ENCODE measurements at places on chromosomes 1 and 21.

GRCh38 chr1:66108624-66109023 is 315.9 kb downstream of the PDE4B start:
- no peak for DNase-seq

GRCh38 chr1:242787968-242788367 is 263.5 kb upstream of the PLD5 start:
- no peak for DNase-seq

DNA sequence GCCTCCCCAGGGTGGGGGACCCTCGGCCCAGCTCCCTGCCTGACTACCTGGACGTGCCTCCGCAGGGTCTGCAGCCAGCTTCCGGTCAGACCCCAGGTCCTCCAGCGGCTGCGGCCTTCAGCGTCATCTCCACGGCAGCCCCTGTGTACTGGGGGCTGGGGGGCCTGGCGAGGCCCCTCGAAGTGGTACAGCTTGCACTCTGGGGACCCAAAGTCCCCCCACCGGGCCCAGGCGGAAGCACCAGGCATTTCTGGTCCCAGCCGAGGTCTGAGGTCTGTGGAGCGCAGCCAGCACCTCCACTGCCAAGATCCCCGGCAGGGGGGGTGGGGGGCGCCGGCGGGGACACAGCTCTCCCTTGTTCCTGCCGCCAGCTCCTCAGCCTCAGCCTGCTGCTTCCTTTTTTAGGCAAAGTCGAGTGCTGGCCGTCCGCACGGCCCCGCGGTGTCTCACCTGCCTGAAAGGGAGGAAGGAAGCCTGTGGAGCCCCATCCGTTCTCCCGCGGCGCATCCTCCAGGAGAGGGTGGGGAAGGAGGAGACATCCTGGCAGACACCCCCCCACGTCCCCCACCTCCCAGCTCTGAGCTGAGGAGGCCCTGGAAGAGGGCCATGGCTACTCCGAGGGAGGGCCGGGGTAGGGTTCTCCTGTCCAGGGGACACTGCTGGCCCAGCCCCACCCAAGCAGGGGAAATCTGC is 1.2 kb upstream of the VWA1 start:
- DNase-seq = no peak

GRCh38 chr1:205565799-205566198 is 61.3 kb downstream of the CDK18 start:
- no peak for DNase-seq

DNA sequence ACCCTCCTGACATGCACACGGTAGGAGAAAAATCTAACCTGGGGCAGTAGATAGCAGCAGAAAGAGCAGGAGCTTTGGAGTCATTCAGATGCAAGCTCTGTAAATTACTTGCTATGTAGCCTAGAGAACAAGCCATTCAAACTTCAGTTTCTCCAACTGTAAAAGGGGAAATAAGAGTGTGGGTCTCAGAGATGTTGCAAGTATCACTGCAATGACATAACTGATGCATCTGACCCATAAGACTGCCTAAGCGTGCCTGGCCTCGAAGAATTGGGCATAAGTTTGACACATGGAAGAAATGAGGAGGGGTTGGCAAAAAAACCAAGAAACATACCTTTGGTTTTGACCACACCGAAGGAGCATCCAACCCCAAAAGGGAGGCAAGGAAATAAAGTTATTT is 5.2 kb downstream of the AK2 start:
- DNase-seq = no peak

- peak; percentile 95 for DNase-seq
Measured at GRCh38 chr1:101128211-101128727, 102.7 kb upstream of the DPH5 start.

GRCh38 chr21:33205476-33205875 is 24.3 kb upstream of the IFNAR2 start:
- DNase-seq = peak; percentile 38

DNA sequence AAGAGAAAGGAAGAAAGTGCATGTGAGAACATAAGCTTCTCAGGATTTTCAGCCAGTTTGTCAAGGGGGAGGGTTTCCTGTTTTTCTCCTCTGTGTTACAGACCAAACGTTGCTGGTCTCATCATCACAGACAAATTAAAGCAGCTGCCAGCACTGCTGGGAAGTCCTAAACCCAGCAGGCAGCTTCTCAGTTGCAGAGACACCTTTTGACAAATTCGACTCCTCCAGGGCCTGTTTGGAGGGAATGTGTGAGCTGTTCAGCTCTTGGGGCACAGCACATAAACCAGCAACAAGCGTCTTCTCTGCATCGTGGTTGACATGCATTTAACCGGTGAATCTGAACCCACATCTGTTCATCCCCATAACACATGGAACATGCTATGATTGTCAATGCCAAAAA is 454.6 kb upstream of the RUNX1 start:
- DNase-seq = peak; percentile 44

- no peak for DNase-seq
Measured at GRCh38 chr1:96472471-96472870, 249.1 kb upstream of the PTBP2 start.

DNA sequence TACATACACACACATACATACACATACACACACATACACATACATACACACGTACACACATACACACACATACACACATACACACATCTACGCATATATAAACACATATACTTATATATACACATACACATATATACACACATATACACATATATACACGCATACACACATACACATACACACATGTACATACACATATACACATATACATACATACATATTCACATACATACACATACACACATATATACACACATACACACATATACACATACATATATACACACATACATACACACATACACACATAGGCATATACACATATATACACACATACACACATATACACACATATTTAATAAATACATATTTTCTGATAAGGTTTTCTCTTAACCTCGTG is 324.0 kb downstream of the RPS6KC1 start:
- no peak for DNase-seq

- DNase-seq = no peak
Measured at GRCh38 chr1:18734461-18735223, 104.0 kb downstream of the PAX7 start.

GRCh38 chr1:14987829-14988603 is 165.5 kb upstream of the TMEM51 start:
- DNase-seq = no peak

- no peak for DNase-seq
Measured at GRCh38 chr1:180192172-180192571, 37.5 kb downstream of the QSOX1 start.

DNA sequence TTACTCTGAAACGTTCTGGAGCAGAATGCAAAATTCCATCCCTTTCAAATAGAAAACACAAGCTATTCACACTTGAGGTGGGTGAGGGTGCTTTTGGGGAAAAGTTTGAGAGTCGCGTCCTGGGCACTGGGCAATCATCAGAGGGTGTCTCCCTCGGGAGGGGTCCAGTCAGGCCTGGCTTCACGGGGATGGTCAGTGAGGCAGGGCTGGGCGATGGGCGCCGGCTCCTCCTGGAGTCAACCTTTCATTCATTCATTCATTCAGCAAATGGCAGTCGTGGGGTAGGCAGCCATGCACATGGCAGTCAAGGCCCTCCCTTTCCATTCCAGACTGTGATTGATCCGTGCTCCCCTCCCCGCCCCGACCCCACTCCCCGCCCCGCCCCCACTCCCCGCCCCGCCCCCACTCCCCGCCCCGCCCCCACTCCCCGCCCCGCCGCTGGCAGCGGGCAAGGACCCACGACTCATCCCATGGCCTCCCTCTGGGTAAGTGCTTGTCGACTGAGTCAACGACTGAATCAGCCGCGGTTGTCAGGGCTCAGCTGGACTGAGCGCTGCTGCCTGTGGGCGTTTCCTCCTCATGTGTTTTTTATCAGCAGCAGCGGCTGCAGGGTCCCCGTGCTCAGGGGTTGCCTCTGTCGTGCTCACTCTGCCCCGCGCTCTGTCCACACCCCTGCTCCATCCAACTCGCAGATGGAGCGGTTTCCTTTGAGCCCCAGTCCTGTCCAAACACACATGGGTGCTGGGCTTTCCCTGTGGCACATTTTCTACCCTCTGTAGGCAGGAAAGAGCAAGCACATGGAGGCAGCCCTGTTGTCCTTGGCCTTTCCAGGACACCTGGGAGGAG is 12.5 kb upstream of the SPSB1 start:
- DNase-seq = peak; percentile 36

DNA sequence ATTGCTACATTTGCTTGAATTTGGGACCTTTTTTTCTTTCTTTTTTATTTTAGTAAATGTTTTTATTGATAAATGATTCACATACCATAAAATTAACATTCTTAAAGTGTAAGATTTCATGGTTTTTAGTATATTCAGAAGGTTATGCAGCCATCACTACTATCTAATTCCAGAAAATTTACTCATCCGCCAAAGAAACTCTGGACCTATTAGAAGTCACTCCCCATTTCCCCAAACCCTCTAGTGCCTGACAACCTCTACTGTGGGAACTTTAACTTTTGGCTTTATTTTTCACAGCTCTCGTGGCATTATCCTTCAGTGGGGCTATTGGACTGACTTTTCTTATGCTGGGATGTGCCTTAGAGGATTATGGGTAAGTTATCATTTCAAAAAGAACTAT is 4.5 kb downstream of the LEPR start:
- no peak for DNase-seq

DNA sequence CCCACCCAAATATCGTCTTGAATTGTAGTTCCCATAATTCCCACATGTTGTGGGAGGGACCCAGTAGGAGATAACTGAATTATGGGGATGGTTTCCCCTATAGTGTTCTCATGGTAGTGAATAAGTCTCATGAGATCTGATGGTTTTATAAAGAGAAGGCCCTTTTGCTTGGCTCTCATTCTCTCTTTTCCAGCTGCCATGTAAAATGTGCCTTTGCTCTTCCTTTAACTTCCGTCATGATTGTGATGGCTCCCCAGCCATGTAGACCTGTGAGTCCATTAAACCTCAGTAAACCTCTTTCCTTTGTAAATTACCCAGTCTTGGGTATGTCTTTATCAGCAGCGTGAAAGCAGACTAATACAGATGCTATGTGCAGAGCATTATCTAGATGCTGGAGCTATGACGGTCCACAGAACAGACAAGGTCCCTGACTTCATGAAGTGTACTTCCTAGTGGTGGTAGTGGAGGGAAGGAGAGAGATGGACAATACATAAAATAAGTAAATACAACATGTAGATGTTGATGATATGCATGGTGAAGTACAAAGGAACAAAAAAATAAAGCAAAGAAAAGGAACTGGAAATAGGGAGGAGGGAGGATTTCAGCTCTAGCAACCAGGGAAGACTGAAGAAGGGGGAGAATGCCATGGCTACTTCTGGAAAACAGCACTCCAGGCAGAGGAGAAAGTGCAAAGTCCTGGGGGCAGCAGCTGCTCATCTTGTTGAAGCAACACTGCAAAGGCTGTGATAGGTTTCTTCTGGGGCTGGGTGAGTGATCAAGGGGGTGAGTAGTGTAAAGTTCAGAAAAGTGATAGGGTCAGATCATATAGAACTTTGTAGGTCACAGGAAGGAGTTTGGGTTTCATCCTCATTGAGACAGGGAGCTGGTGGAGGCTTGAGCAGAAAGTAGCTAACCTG is 6.8 kb upstream of the RCAN1 start:
- no peak for DNase-seq

GRCh38 chr21:34900376-34900775 is 148.7 kb downstream of the RUNX1 start:
- no peak for DNase-seq

DNA sequence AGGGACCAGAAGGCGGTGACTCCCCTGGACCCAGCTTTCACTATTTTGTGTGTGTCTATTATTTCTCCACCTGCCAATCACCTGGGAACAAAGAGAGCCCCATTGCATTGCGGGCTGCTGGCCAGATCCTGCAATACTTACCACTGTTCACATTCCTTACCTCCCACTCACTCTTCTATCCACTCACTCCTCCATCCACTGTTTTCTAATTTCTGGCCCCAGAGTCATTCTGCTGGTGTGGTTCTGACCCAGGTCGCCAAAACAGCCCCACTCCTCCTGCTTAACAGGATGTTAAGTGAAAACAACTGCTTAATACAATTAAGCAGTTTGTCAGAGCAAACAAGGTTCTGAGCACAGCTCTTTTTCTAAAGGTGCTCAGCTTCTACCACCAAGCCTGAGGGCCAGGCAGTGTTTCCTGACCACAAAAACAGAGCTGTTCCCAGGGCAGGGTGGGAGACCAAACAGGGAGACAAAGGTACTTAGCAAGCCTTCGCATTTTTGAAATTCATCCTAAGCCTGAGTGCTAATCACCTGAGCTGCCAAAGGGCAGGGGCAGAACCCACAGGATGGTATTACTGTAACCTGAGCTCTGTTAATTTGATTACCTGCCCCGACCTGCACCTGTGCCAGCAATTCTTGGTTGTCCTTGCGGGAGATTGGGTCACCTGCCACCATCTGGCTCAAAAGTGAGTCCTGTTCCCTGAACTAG is 38.5 kb upstream of the EFCAB14 start:
- no peak for DNase-seq

Data from OCI-M1 (cell line).